Stimulated activated CD4-positive, alpha-beta T cell treated with anti-CD3 and anti-CD28 coated beads, Interleukin-1b, Interleukin-23, amount 100 ng/mL, for 24 hours (primary cell): ENCODE measurements at places on chromosomes 1 and 21.

DNA sequence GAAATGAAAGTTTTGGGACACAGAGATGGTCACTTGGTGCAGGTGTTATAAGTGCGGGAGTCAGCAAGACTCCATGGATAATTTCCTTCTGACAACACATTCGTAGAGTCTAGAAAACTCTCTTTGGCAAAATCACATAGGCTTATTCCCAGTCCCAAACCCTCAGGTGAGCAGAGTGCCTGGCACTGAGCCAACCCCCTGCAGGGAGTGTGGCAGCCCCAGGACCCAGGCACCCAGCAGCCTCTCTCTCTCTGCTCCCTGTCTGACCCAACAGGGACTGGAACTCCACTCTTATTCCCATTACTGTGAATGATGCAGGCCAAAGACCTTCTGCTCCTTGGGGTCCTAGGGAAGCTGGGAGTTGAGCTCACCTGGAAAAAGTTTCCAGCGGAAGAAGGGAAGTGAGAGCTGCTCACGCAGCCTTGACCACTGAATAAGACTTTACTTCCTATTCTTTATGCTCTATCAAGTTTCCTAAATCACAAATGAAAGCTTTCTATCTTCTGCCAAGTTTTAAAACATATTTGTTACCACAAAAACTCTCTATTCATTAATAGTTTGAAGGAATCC, 132.6 kb upstream of the ETV3 start:
- DNase-seq = no peak

- DNase-seq = no peak
These were observed 62.8 kb upstream of the COL11A1 start for GRCh38 chr1:103171041-103171590.

DNA sequence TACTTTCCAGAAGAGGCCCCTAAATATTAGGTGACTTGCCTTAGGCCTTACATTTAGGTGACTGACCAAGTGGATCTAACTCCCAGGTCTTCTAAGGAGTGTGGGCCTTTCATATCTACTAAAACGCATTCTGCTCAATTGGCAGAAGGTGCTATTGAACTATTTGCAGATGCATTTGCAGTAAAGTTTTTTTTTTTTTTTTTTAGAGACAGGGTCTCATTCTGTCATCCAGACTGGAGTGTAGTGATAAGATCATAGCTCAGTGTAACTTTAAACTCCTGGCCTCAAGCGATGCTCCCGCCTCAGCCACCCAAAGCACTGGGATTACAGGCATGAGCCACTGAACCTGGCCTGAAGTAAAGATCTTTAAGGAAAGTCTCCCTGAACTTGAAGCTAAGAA, 13.0 kb upstream of the ACBD6 start:
- no peak for DNase-seq

DNA sequence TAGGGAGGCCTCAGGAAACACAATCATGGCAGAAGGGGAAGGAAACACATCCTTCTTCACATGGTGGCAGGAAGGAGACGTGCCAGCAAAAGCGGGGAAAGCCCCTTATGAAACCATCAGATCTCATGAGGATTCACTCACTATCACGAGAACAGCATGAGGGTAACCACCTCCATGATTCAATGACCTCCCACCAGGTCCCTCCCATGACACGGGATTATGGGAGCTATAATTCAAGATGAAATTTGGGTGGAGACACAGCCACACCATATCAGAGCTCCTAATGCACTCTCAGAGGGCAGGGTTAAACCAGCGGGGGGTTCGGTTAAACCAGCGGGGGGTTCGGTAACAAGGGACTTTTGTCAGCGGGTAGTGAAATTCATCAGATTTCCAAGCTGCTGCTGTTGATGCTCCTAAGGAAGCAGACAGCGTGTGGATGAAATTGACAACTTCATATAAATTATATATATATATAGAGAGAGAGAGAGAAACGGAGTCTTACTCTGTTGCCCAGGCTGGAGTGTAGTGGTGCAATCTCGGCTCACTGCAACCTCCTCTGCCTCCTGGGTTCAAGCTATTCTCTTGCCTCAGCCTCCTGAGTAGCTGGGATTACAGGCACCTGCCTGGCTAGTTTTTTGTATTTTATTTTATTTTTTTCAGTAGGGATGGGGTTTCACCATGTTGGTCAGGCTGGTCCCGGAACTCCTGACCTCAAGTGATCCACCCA, 4.2 kb downstream of the CSTB start:
- no peak for DNase-seq

DNA sequence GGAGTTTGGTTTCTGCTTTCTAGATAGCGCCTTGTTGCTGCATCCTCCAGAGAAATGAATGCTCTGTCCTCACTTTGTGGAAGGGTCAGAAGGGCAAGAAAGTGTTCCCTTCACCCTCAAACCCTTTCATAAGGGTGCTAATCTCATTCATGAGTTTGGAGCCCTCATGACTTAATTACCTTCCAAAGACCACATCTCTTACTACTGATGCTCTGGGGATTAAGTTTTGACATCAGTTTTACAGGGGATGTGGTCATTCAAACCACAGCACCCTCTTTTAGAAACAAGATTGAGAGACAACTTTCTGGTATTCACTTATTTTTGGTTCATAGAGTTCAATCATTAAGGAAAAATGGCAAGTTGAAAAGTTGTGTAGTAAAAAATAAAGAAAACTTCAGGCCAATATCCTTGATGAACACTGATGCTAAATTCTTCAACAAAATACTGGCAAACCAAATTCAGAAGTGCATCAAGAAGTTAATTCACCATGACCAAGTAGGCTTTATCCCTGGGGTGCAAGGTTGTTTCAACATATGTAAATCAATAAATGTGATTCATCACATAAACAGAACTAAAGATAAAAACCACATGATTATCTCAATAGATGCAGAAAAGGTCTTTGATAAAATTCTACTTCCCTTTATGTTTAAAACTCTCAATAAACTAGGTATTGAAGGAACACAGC, 442.1 kb downstream of the PTBP2 start:
- DNase-seq = no peak

DNA sequence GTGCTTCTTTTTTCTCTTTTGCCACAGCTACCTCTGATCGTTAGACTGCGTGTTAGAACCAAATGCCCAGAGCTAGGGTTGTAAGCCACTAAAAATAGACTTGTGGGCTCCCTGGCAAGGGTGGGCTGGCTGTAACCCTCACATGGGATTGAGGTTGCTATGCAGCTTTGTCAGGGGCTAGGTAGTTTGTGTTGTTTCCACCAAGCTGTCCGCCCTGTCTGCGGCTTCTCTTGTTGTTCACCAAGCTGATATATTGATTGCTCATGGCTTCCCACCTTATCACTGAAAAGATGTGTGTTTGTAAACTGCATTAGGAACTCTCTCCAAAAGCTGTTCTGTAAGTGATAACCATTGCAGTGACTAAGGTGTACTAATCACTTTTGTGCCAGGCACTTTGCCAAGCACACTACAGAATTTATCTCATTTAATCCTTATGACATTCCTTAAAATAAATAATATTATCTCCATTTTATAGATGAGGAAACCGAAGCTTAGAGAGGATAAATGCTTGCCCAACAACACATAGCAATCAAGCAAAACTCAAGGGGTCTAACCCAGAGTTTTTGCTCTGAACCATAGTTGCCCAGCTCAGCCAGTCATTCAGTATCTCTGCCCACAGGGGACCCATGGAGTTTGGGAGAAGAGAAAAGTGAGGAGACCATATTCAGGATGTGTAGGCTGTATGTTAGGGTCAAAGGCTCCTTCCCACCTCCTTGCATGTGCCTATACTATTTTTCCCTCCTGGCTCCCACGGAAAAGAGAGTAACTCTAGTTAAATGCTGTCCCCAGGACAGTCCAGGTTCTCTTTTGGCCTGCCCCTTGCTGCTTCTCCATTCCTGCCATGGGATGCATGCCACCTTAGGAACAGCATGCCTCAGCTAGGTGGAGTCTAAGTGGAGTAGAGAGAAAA, 42.2 kb upstream of the TARBP1 start:
- no peak for DNase-seq

- no peak for DNase-seq
These were observed 26.8 kb downstream of the EIF4G3 start for GRCh38 chr1:21149855-21150432.

GRCh38 chr1:67897270-67897949, 64.1 kb upstream of the GNG12 start:
- DNase-seq = no peak

DNA sequence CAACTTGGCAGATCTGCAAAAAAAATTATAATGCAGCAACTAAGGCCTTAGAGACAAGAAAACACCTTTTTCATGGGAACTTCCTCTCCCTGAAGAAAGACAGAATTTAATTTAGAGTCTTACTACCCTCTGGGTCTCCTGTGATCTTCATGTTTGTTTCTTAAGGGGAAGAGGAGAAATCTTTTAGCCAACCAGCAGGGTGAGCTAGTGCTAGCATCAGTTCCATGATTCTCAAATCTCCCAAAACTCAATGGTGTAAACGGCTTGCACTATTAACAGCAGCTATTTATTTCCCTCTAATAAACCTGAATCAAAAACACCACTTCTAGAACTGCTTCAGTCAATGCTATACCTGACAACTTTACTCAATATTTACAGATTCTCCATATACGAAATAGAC, 3.8 kb downstream of the ZNF644 start:
- DNase-seq = no peak

DNA sequence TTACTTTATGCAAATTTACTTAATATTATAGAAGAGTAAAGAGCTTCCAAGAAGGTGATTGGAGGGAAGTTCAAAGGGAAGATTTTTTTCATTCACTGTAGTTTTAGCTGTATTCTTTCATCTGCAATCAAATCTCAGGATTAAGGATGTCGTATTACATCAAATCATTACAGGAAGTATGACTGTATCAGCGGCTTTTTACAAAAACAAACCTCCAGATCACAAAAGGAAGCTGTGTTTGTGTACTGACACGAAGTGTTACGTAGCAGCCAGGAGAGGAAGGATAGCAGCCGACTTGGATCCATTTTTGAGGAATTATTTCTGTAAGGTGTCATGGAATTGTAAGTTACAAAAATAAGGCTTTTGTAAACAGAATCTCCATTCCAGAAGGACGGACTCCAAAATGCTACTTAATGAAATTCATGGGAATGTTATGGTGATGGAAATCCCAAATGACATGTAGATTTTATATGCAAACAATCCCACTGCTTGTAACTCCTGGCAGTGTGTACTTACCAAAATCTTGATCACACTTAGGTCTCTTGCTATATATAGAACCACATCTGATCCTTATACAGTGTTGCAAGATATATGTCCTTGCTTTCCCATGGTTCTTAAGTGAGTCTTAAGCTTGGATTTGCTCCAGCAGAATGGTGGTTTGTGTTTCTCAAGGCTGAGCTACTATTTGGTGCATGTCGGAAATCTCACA, 49.8 kb downstream of the KCNJ15 start:
- no peak for DNase-seq

DNA sequence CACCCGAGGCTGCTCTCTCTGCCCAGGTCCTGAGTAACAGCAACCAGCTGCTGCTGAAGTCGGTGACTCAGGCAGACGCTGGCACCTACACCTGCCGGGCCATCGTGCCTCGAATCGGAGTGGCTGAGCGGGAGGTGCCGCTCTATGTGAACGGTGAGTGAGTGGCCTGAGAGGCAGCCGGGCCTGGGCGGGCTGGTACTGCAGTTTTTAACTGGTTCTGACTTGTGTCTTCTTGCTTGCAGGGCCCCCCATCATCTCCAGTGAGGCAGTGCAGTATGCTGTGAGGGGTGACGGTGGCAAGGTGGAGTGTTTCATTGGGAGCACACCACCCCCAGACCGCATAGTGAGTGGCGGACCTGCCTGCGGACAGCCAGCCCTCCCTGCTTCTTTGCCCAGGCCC, 91.2 kb upstream of the CD1D start:
- DNase-seq = no peak
